ENCODE measurements at places on chromosomes 16 and 17. TPM values are rescaled to one million over a fixed set of nuclear protein-coding genes. Genes with fewer than 3 reads are reported as not detected.

GRCh38 chr17:78766225-78766624 lies 15.8 kb downstream of the CYTH1 start:
- no peak for DNase-seq

DNA sequence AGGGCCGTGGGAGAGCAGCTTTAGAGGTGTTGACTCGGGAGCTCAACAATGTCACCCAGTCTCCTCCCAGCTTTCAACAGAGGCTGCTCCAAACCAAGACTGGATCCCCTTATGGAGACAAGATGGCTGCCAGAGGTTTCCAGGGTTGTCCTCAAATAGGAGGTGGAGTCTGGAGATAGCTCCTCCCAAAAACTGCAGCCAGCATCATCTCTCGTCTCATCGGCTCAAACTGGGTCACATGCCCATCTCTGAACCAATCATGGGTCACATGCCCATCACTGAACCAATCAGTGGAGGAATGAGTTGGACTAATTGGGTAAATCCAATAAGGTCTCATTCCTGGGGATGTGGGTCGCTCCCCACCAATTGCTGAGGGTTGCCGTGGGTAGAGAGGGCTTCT lies 41.1 kb upstream of the C16orf82 start:
- DNase-seq = no peak

DNA sequence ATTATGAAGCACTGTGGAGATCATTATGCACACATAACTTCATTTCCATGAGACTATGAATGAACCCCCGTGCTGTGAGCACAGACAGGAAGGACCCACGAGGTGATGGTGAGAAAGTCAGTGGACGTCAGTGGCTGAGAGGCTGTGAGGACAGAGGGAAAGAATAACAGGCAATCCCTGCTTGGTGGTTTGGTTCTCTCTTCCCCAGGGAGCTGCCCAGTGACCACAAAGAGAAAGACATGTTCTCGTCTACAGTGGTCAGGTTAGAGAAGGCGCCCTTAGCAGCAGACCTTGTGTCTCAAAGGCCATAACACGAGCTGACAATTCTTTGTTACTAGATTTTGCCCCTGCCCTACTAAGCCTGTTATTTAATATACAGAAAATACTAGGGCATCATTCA lies 609.2 kb downstream of the TOX3 start:
- DNase-seq = no peak

GRCh38 chr17:28130472-28130871 lies 88.0 kb downstream of the NLK start:
- no peak for DNase-seq

GRCh38 chr16:55120408-55120807 lies 189.7 kb downstream of the IRX5 start:
- no peak for DNase-seq

- DNase-seq = peak; percentile 38
These were observed 10.1 kb upstream of the ERCC4 start for GRCh38 chr16:13909872-13910303.

DNA sequence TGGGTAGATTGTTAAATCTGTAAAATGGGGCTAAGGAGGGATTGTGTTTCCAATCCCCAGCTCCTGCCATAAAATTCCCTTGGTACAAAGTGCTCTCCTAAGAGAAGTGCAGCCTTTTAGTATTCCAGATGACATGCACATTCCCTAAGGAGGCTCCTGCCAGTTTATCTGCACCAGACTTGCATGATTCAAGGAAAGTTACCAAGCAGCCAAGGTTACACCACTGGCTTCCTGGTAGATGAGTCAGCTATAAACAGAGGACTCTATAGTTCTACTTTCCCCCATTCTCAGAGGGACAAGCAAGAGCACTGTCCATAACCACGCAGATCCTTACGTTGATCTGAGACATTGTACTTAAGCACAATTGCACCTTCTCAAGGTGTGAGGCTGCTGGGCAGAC lies 1.9 kb downstream of the CALB2 start:
- peak; percentile 57 for DNase-seq

DNA sequence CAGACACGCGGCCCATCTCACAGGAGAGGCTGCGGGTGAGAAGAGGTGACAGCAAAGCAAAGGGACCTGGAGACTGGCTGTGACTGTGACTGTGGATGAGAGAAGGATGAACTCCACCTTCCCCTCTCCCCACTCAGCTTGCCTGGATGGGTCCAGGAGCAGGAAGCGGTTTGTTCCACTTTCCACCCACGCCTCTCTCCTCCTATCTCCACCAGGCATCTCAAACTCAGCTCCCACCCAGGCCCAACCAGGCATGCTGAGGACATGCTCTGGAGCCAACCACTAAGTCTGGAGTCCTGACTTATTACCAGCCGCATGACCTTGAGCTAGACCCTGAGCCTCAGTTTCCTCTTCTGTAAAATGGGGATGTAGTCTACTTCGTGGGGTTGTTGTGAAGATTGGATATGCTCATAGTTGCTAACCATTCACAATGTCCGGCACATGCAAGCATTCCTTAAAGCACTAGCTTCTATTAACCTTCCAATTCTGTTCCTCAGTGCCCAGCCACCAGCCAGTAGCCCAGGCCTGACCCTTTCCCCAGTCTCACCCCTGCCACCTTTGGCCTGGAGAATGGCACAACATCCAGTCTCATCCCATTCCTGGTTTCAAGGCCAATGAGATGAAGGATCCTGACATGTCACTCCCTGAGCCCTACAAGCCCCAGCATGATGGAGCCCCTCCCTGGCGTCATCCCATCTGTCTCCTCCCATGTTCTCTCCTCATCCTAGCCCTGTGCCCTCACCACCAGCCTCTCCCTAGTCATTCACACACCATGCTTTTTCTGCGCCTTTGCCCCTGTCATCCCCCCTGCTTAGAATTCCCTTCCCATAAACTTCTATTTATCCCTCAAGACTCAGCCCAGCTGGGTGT lies 2.3 kb downstream of the GAS2L2 start:
- no peak for DNase-seq

DNA sequence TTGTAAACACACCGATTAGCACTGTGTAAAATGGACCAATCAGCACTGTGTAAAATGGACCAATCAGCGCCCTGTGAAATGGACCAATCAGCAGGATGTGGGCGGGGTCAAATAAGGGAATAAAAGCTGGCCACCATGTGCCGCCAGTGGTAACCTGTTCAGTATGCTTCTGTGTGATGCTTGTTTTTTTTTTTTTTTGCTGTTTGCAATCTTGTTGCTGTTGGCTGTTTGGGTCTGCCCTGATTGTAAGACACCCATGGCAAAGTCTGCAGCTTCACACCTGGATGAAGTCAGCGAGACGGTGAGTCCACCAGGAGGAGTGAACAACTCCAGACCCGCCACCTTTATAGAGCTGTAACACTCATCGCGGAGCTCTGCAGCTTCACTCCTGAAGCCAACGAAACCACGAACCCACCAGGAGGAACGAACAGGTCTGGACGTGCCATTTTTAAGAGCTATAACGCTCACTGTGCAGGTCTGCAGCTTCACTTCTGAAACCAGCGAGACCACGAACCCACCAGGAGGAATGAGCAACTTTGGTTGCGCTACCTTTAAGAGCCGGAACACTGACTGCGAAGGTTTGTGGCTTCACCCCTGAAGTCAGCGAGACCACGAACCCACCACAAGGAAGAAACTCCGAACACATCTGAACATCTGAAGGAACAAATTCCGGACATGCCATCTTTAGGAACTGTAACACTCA lies 85.0 kb upstream of the MED9 start:
- DNase-seq = no peak

DNA sequence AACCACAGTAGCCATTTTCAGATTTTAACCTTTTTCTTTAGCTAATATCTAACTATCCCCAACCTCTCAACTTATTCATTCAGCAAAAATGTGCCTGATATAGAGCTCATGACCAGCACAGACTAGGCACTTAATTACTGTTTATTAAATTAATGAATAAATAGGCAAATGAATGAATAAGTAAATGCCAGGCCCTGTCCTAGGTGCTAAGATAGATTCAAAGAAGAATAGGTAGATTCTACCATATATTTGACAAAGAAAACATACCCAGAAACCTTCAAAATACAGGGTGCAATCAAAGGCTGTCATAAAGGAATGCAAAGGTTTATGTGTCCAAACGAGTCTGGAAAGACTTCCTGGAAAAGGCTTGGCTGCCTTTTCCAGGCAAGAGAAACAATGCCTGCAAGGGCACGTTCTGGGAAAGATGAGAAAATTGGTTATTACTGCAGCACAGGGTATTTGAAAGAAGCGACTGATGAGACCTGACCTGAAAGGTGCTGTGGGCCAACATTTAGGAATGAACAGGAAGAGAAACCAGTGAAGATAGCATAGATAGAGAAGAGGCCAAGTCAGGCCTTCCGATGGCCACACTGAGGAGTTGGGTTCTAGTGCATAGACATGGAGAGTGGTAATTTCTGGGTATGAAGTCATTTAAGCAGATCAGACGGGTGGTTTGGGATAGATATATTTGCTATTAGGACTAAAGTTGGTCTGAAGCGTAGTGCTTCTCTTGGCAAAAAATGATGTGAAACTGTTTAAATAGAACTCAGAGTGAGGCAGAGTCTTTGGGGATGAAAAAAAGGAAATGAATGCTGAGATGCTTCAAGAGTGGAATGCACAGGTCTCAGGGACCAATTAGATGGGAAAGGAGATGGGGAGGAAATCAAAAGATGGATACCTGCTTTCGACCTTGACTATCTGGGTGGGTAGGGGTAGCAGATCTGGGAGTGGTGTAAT lies 11.4 kb upstream of the CCL2 start:
- no peak for DNase-seq

DNA sequence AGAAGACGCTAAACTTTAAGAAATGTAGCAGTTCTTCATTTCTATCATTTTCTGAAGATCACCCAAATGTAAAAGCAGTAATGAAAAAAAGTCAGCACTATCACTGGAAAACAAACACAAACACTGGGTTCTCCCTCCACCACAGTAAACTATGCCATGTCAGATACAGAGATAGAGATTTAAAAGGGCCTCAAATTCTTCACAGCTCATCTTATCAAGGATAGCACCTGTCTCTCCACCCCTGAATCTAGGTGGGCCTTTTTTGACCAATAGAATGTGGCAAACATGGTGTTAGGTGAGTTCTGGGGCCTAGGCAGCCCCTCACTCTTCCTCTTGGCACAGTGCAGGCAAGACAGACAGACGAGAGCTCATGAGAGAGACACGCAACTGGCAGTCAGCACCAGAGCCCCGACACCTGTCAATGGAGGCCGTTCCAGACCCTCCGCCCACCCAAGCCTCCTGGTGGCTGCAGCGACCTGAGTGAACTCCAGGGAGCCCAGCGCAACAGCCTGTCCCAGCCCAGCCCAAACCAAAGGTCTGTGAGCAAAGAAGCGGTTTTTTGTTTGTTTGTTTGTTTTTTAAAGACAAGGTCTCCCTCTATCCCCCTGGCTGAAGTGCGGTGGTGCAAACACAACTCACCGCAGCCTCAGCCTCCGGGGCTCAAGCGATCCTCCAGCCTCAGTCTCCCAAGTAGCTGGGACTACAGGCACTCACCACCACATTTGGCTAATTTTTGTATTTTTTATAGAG lies 79.8 kb downstream of the TBC1D16 start:
- DNase-seq = no peak

GRCh38 chr17:38730526-38731379 lies 612 bp downstream of the CISD3 start:
- DNase-seq = peak; percentile 90

AATK gene
- not detected for total RNA-seq

SEPTIN12 gene
- not detected for total RNA-seq

KRTAP1-1 gene
- total RNA-seq = 15.9 TPM

SMIM36 gene
- not detected for total RNA-seq

USP31 gene
- total RNA-seq = 23.6 TPM

FMNL1 gene
- 9.6 TPM for total RNA-seq

PROCA1 gene
- 4.3 TPM for total RNA-seq

TMEM101 gene
- total RNA-seq = 41.8 TPM

LRRC36 gene
- 9.2 TPM for total RNA-seq

ITGB3 gene
- not detected for total RNA-seq

TMEM220 gene
- total RNA-seq = not detected

Data from Calu3 (cell line).